ENCODE measurements at places on chromosomes 16 and 17.

GRCh38 chr16:66480265-66481080 is 53.4 kb downstream of the BEAN1 start:
- DNase-seq, result no peak

DNA sequence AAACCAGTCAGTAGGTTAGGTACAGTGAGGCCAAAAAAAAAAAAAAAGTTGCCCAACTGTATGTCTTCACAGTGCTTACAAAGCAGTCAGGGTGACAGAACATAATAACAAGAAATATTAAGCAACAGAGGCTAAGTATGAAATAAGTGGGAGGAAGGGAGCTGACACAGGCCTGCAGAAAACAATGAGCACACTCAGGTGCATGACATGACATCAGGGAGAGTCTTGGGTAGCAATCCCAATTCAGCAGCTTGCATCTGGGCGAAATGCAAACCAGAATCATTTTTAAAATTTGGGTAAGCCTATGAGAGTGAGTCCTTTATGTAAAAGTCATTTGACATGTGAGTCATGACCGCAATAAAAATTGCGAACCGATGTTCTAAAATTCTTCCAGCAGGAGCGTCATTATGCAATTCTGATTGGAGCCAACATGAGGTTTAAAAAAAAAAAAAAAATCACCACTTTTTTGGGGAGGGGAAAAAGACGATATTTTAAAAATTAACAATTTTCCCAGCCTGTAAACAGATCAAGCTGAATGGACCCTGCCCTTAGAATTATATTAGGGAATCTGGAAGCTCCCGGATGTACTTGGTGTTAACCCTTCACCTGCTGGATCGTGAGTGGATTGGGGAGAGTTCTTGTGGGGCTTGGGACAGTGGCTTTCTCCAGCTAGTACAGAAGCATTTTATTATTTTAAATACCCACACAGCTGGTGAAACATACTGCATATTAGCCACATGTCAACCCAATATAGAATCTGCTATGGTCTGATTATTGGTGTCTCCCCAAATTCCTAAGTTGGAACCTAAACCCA is 127.9 kb downstream of the NPIPB5 start:
- peak; percentile 69 for DNase-seq

GRCh38 chr17:19374136-19374535 is 4.2 kb upstream of the MAPK7 start:
- DNase-seq, result no peak

DNA sequence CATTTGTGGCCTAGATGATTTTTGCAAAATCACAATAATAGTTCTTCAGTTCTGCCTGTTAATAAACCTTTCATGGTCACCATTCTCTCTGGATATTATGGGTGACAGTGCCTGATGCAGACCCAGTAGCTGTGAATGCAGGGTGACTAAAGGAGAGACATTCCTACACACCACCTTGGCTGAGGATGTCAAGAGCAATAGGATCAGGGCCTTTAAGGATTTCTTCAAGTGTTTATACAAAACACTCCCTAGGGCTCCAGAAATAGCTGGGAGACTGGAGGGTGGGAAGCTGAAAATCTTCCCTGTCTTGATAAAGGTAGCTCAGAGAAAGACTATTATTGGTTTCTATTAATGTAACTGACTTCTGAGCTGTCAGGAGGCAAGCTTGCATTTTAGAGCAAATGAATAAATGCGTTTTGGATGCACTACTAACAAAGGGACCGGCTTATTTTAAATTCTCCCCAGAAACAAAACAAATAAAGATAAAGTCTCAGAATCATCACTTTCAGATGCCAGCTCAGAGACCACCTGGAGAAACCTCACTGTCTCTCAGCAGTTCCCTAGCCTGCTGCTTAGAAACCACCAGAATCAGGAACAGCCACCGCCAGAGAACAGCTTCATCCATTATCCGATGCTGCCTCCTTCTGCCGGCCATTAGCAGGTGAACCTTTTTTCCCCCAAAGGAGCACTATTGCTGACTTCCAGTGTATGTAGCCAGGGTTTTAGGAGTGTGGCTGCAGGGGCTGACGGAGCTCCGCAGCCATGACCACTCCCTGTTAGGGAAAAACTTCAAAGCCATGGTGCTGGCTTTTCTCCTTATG is 171.4 kb upstream of the DYNLRB2 start:
- peak; percentile 70 for DNase-seq

DNA sequence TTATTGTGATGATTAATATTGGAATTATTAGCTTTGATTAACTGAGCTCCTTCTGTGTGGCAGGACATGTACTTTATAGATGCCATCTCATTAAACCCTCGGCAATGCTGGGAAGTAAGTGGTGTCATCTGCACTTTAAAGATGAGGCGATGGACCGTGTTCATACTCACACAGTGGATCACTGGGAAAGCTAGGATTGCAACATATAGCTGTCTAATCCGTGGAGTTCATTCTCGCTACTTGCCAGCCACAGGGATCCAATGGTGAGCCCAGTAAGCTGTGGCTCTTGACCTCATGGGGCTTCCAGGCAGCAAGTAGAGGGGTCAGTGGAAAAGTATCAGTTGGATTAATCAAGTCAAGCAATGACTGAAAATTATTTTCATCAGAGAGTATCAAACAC is 587.9 kb downstream of the CDH13 start:
- DNase-seq, result no peak

GRCh38 chr16:87854053-87854906 is 15.0 kb downstream of the SLC7A5 start:
- DNase-seq, result no peak

GRCh38 chr17:75472119-75472518 is 15.7 kb downstream of the TMEM94 start:
- no peak for DNase-seq

GRCh38 chr16:85479972-85480726 is 133.0 kb upstream of the GSE1 start:
- DNase-seq, result no peak

DNA sequence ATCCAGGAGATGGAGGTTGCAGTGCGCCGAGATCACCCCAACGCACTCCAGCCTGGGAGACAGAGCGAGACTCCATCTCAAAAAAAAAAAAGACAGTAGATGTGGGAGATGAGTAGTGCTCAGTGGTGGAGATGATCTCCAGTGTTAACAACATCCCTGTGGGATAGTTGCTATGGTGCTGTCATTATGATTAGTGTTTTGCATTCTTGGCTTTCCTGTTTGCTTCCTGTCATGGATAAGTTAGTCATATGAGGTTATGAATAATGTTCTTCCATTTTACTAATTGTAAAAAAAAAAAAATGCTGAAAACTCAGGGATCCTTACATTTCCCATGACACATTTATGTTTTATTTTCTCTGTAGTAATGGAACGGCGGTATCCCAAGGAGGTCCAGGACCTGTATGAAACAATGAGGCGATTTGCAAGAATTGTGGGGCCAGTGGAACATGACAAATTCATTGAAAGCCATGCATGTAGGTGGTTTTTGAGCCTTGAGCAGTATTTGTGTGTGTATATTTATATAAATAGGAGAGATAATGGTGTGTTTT is 24.5 kb upstream of the DUSP14 start:
- DNase-seq, result peak; percentile 85

GRCh38 chr16:17619261-17619660 is 148.5 kb upstream of the XYLT1 start:
- no peak for DNase-seq

Data from EH (cell line).